ENCODE measurements at places on chromosomes 1 and 21.
A peak's percentile ranks its signal among the peaks of the same experiment; 100 is the strongest.

DNA sequence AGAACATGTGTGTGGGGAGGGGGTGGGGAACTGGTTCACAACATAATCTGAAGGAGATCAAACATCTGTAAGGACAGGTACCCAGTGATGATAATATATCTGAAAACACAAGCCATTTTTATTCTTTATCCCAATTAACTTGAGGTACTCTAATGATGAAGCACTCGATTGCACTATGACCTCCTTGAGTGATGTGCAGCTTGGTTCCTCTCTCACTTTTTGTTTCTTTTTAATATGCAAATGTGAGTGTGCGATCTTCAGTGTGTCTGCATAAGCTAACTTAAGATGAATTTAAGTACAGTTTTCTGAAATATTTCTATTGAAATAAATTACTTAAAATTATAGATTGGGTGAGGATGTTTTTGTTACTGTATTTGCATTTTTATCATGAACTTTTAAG lies 50.6 kb upstream of the ANGPTL1 start:
- DNase-seq: no peak

- no peak for DNase-seq
Measured at GRCh38 chr1:69573911-69574310, 6.2 kb downstream of the LRRC7 start.

DNA sequence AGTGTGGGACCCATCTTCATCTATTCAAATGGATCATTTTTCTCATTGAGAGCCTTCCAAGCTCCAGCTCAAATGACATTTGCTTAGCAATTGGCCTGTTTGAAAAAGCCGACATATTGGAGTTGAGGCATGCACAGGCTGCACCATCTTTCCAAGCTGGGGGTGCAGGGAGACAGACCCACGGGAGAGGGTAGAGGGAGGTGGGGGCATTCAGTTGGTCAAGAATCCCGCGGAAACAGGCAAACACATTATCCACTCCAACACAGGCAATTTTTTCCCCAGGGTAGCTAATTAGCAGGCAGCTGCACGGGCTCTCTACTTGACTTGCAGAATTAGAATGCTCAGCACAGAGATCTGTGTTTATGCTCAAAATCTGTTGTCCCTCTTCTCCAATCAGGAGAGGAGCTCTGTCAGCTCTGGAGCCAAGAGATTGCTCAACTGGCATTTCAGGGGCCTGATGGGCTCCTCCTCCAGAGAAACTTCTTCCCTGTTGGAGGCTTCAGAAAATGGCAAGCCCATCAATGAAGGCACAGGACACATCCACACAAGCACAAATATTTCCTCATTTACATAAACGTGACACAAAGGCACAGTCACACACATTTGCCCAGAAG lies 267.8 kb downstream of the FOXD2 start:
- no peak for DNase-seq

DNA sequence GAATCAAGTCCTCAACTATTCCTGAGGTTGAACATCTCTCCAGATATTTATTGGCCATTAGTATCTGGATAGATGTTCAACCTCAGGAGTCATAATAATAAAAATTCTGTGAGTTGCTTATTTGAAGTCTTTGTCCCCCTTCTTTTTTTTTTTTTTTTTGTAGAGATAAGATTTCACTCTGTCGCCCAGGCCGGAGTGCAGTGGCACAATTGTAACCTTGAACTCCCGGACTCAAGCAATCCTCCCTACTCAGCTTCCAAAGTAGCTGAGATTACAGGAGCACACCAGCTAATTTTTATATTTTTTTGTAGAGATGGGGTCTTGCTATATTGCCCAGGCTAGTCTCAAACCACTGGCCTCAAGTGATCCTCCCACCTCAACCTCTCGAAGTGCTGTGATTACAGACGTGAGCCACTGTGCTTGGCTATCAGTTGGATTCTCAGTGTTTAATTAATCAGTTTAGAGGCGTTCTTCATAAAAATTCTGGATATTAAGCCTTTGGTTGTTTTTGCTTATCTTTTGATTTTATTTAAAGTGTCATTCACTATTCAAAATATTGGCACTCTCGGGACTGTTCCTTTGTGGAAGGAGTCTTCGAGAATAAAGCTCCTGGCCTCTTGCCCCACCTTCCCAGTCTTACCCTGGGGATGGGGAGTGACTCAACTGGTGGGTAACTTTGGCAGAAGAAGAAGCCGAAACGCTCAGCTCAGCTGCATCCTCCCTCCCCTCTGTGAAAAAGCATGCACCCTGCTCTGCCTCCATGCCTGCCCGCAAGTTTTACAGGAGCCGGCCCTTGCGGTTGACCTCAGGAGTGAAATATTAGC lies 11.2 kb upstream of the HYI start:
- no peak for DNase-seq

- no peak for DNase-seq
Measured at GRCh38 chr1:185501099-185501498, 184.1 kb upstream of the IVNS1ABP start.

DNA sequence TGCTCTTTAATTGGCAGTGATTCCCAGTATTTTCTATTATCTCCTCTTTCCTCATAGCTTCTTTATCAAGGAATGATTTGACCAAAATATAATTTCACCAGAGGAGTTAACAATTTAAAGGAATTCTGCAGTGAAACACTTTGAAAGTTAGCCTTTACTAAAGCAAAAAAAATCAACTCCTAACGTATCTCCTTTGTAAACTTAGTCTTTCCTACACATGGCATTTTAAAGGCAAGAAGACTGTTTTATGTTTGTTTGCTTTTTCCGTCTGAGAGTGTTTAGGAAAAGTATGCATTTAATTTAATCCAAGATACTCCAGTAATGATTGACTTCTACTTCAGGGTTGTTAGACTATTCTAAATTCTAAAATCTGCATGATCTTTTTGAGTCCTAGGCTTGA lies 15.9 kb downstream of the ATP6V1G3 start:
- DNase-seq: no peak

GRCh38 chr1:245809361-245809760 lies 654.6 kb downstream of the KIF26B start:
- no peak for DNase-seq

DNA sequence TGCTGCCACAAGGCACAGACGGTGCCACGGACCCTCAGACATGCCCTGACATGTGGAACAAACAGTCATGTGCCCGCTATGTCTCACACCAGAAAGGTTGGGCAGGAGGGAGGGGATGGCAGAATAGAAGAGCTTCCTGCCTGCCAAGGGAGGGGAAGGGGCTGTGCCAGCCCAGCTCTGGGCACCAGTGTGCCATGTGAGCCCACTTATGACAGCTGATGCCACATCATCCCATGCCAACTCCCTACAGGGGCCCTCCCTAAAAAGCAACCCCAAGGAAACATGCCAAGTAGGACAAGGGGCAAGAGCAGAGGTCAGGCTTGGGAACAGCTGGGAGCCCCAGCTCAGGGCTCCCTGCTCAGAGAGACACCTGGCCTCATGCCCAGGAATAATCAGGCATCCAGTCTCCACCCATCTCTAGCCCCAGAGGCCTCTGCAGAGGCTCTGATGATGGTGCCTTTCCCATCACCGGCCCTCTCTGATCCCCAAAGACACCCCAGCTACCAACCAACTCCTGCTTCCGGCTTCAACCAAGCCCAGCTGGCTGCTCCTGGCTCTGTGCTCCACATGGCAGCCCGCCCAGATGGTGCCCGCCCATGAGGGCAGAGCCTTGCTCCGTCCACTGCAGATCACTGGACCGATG lies 10.3 kb downstream of the ADGRB2 start:
- DNase-seq: peak; percentile 72

DNA sequence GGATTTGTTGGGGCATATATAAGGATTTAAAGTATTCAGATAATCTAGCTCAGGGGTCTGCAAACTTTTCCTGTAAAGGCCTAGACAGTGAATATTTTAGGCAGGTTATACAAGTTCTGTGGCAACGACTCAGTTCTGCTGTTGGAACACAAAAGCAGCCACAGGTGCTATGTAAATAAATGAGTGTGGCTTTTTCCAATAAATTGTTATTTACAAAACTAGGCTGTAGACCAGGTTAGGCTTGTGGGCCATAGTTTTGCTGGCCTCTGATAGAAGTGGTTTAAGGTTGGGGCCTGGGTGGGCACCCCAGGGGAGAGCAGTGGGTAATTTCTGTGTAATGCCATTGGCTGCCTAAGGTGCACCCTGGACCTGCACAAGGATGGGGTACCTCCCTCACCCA lies 16.9 kb upstream of the IGFN1 start:
- no peak for DNase-seq

DNA sequence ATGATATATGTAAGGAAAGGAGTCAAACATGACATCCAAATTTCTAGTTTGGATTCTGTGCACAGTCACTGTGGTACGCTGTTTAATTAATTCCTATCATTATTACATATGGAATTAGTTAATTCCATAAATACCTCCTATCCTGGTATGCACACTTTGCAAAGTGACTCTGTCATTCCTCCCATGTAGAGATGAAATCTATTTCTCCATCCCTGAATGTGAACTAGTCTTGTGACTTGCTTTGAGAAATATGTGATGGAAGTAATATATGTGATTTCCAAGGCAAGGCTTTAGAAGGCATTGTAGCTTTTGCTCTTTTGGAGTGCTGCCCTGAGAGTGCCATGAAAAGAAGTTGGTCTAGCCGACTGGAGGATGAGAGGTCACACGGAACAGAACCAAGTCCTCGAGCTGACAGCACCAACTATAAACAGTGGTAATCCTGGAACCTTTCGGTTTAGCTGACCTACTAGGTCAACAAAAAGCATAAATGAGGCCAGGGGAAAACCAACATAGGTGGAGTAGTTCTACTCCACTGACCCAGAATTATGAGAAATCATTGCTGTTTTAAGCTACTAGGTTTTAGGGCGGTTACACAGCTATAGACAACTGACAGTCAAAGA lies 1.5 kb downstream of the SELENOF start:
- no peak for DNase-seq

DNA sequence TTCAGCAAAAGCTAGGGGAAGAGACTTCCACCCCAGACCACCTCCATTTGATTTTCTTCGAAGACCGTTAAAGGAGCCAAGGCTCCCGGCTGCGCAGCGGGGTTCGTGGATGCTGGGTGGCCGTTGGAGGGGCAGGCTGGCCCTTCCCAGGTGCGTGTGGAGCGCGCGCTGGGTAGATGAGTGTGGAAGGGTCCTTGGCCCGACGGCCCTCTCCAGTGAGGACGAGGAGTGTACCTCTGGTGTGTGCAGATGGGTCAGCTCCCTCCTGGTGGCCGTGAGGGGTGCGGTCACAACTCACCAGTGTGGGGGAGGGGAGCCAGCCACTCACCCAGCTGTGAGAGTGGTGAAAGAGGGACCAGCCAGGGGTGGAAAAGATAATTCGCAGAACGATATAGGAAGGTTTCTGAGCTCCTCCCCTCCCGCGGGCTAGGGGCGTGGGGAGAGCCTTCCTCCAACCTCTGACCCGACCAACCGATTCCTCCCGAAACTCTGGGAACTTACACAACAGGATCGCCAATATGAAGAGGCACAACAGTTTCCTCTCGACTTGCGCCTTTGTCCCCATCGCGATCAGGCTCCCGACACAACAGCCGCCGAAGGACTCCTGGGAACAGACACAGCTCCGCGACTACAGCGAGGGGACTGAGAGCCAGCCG lies at the start of gene F11R:
Gene F11R (minus strand): TSS at position 644 of the 656 bp plus-strand sequence. CDS start 79 bp downstream, at position 565.
- no peak for DNase-seq

DNA sequence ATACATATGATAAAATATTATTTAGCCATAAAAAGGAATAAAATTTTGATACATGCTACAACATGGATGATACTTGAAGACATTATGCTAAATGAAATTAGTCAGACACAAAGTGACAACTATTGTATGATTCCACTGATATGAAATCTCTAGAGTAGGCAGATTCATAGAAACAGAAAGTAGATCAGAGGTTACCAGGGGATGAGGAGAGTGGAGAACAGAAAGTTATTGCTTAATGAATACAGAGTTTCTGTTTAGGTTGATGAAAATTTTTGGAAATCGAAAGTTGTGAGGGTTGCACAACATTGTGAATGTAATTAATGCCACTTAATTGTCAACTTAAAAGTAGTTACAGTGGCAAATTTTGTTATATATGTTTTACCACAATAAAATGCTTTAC lies 315.7 kb upstream of the USP25 start:
- no peak for DNase-seq

DNA sequence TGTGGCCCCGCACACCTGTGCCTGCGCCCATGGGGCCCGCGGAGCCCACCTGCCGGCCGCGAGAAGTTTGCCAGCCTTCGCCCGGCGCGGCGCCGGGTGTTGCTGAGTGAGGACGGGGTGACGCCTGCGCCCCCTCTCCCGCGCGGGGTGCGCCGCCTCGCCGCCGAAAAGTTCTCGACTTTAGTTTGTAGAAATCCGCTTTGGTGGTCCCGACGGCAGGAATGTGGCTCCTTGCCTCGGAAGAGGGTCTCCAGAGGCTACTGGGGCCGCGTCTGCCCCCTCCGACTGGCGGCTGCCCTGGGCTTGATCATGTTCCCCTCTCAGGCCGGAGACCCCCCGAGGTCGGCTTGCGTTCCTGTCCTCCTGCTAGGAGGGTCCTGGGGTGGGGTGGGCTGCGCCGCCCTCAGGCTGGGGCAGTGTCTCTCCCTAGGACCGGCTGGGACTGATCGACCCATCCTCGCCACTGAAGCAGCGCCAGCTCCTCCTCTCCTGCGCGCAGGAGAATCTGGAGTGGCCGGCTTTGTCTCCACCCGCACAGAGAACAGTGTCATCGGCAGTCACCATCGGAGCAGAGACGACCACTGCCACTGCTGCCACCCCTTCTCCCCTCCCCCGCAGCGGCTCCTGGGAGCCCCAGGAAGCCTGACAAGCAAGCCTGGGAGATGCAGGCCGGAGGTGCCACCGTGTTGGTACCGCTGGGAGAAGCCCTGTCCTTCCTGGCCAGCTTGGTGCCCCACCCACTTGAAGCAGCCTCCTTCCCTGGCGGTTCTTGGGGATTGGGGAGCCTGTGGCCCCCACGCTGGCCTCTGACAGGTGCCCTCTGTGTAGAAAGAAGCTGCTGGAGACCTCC lies 553 bp upstream of the SLC30A2 start:
- no peak for DNase-seq

DNA sequence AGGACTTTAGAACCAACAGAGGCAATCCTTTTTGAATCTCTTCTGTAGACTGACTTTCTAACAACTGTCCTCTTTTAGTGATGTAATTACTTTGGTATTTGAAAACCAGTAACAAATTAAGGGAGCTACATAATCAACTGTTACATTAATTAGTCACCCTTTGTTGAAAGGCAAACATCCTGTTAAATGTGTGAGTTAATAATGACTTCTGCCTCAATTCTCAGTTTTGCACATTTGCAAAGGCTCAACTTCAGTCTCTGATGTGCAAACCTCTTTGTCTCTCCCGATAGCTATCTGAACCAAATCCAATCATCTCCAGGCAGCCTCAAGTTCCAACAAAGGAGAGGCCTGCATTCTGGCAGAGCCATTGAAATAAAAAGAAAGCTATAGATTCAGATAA lies 135.4 kb upstream of the C8B start:
- DNase-seq: no peak
